SK-MEL-5 (cell line): ENCODE measurements at places on chromosomes 12 and 14. TPM values are rescaled to one million over a fixed set of nuclear protein-coding genes. Genes with fewer than 3 reads are reported as not detected.

DNA sequence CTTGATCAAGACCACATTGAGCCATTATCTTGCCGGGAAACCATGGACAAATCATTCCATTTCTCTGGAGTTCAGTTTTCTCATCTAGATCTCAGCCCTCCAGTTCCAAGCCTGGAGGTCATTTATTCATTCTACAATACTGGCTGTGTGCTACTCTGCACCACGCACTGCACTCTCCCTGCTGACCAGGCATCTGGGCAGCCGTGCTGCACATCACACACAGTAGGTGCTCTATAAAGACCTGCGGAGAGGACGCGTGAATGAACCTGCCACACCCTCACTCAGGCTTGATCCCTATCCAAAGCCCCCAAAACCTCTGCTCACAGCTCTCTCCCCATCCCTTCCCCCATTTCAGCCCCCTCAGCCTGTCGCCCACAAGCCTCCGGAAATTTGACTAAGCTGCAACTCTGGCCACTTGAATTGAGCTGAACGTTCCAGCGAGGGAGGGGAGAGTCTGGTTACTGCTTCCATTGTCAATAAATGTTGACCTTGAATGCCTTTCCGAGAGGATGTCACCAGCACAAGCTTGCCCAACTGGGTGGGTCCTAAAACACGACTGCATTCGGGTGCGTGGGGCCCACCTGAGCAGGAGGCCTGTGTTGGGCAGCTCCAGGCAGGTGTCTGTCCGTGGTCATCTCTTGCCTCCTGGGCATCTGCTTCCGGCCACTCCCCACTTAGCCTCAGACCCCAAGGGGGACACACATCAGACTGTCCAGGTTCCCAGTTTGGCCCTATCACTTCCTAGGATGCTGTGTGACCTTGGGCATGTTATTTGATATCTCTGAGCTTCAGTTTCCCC, 17.8 kb downstream of the FAIM2 start:
- DNase-seq = no peak

DNA sequence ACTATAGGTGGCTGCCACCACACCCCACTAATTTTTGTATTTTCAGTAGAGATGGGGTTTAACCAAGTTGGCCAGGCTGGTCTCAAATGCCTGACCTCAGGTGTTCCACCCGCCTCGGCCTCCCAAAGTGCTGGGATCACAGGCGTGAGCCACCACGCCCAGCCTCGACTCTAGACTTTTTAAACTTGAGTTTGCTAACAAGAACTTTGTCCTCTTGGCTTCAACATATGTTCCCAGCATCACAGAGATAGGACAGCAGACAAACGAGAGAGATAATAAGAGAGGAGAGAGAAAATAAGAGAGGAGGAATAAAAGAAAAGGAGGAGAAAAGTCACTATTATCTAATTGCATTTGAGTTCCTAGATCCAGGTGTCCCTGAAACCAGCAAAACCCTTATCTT, 119.1 kb downstream of the CEP83 start:
- no peak for DNase-seq

DNA sequence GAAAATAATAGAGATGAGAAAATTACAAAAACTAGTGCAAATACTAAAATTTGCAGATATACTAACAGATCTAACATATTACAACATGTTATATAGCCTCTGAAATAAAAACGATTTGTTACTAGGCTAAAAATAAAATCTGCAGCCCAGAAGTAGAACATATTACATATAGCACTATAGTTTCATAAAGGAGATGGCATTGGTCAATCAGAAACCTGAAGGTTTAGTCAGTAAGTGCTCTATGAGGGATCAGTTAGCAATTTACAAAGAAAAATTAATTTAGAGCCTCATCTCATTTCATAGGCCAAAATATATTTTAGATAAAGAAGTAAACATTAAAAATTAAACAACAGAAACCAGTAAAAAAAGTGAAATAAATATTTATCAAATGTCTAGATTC, 41.0 kb downstream of the IFNG-AS1 start:
- DNase-seq = no peak

DNA sequence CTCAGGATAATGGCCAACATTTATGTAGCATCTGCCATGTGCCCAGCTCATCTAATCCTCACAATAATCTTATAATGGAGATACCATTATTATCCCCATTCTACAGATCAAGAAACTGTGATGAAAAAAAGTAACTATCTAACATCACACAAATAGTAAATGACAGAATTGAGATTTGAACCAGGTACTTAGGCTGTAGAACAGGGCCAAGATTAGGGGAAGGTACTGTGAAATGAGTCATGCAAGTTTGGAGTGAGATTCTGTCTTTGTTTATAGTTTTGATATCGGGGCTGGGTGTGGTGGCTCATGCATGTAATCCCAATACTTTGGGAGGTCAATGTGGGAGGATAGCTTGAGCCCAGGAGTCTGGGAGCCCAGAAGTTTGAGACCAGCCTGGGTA, 1.3 kb upstream of the GNPTAB start:
- no peak for DNase-seq

DNA sequence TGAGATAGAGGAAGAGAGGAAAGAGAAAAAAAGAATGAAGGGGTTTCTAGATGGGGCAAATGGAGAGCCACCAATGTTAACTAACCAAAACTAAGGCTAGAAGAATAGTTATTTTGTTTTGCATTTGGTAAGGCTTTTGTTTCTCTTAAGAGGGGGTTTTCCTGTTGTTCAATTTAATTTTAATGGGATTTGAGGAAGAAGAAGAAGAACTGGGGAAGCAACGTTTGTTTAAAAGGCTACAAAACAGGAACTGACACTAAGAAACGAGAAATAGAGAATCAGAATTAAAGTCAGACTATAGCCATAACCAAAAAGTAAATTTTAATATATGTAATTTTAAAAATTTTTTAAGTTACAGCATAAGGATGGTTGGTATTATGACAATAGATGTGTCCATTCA, 13.7 kb downstream of the TXNDC16 start:
- DNase-seq = no peak

Gene LIN7A
- total RNA-seq = 0.26 TPM in 1 of 2 replicates, not detected in the other
